Activated naive CD4-positive, alpha-beta T cell (primary cell): ENCODE measurements at places on chromosomes 6 and 20.
A peak's percentile ranks its signal among the peaks of the same experiment; 100 is the strongest.

DNA sequence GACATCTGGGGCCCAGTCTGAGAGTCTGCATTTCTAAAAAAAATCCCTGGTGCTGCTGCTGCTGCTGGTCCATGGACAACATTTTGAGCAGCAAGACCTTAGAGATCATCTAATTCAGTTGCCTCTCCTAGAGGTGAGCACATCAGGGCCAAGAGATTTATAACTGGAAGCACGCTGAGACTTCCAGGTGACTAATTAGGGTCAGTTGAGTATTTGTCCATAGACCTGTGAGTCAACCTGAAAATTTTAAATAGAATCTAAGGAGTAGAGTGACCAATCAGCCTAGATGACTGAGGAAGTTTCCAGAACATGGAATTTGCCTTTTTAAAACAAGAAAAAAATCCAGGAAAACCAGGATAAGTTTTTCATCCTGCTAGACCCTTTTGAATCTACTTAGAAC lies 221.4 kb downstream of the PKHD1 start:
- no peak for DNase-seq

DNA sequence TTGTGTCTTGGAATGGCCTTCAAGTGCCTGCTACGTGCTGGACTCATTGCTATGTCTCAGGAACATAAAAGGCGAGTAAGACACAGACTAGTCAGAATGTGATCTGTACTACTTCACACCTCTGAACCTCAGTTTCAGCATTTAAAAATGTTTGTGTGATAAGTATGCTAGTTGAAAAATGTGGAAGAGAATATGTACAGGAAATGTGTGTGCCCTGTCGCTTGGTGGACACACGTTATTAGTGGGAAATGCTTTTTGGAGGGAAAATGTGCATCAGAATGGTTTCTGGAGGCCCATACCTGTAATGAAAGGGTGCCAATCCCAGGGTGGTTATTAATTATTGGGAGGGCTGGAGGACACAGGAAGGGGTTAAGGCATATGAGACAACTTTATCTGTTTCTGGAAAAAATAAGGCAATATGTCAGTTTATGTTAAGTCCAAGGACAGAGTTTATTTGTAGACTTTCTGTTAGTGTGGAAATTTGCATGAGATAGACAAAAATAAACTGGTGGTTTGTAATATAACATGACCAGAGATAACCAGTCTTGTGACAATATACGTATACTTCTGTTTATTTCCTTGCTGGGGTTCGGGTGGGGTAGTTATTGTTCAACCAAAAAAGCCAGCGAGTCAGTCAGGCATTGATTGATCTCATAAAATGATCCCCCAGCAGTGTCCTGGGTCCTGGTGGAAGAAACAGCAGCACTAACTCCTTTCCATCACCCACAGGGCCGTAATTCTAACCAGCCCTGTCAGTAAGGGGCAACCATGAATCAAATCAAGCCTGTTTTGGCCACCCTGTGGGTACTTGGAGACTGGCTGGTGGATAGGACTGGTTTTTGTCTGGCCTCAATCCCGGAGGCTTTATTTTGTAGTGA lies 117.9 kb downstream of the JARID2 start:
- no peak for DNase-seq

GRCh38 chr6:24069526-24069925 lies 56.5 kb upstream of the NRSN1 start:
- no peak for DNase-seq

GRCh38 chr6:96899451-96899998 lies 1.8 kb upstream of the NDUFAF4 start:
- no peak for DNase-seq

DNA sequence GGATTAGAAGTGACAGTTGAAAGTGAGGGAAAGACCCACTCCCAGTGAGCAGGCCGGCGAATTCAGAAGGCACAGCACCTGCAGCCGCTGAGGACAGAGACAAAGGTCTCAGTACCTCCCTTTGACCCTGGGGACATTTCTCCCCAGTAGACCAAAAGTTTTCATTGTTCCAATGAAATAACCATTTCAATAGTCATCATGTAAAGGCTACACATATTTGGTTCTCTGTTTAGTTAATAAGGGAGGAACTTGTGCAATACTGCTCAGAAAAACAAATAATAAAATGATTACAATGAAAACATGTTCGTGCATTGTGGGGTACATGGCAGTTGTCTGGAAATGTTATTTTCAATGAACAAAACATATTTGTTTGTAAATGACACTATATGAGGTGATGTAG lies 52.5 kb downstream of the EDN1 start:
- DNase-seq = no peak

- DNase-seq = no peak
These were observed 47.2 kb downstream of the DHX35 start for GRCh38 chr20:39009348-39009747.

DNA sequence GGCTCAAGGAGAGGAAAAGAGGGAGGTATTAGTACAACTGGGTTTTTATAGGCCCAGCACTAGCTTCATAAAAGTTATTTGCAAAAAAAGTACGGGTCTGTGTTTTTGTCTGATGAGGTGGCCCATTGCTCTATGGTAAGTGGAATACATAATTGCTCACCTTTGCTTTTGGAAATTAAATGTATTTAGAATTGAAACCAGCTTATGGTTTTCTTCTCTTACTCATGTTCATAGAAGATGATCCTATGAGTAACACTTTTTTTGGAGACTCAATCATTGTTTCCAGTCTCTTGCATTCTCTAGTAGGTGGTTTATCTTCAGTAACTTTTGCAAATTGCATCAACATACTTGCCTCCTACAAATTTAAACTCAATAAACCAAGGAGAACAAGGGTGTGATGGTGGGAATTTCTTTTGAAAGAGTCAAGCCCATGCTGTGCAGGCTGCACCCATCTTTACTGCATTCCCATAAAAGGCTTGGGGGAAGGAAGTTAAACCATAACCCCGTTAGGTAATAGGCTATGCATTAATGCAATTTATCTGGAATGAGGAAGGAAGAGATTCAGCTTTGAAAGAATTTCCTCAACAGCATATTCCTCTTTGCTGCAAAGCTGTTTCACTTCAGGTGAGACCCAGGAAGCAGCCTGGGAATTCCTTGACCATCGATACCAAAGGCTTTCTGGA lies 48.5 kb upstream of the EDN1 start:
- no peak for DNase-seq

GRCh38 chr6:44761046-44761445 lies 373.5 kb downstream of the CDC5L start:
- DNase-seq = no peak

DNA sequence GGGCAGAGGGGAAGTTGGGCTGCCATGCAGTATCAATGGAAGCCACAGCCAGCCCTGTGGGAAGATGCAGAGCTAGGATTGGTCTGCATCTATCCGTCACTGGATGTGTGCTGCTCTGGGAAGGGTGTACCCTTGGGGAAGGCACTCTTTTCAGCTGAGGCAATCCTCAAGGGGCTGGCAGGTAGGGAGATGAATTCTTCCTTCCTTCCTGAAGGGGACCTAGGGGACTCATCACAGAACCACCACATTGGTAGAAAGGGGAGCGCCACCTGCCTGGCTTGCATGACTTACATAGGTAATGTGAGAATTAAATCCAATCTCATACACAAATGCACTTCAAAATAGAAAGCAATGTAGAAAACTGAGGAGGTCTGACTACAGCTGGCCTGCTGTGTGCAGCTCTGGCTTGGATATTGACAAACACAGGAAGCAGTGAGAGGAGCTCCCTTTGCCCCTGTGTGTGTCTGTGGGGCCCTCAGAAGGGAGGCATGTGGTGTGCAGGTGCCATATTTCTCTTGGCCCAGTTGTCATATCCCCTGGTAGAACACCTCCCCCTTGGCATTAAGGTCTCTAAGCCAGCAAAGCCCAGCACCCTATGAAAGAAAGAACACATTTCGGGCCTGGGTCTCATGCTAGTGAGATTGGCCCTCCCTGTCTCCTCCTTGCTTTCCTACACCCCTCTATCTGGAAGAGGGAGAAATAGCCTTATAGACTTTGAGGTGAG lies 260.3 kb upstream of the MOCS1 start:
- DNase-seq = no peak

DNA sequence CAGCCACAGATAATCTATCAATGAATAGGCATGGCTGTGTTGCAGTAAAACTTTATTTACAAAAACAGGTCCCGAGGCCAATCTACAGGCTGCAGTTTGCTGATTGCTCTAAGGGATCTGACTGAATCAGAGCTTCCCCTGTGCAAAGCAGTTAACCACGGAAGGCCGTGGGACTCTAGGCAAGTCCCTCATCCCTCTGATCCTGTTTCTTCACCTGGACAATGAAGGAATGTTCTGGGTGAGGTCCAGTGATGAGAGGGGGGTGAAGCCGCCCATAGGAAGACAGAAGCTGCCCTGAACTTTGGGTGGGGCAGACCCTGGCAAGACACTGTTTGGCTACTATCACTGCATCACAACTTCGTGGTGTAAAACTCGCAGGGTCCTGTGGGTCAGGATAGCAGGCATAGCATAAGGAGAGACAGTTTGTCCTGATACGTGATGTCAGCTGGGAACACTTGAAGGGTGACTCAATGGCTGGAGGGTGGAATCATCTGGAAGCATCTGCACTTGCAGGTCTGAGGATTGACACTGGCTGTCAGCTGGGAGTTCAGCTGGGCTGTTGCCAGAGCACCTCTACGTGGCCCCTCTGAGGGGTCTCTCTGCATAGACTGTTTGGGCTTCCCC lies 33.3 kb upstream of the TGM2 start:
- DNase-seq = no peak

- no peak for DNase-seq
These were observed 528 bp downstream of the NHSL1 start for GRCh38 chr6:138498629-138499302.

GRCh38 chr20:62603907-62604785 lies 38.2 kb upstream of the SLCO4A1 start:
- no peak for DNase-seq

DNA sequence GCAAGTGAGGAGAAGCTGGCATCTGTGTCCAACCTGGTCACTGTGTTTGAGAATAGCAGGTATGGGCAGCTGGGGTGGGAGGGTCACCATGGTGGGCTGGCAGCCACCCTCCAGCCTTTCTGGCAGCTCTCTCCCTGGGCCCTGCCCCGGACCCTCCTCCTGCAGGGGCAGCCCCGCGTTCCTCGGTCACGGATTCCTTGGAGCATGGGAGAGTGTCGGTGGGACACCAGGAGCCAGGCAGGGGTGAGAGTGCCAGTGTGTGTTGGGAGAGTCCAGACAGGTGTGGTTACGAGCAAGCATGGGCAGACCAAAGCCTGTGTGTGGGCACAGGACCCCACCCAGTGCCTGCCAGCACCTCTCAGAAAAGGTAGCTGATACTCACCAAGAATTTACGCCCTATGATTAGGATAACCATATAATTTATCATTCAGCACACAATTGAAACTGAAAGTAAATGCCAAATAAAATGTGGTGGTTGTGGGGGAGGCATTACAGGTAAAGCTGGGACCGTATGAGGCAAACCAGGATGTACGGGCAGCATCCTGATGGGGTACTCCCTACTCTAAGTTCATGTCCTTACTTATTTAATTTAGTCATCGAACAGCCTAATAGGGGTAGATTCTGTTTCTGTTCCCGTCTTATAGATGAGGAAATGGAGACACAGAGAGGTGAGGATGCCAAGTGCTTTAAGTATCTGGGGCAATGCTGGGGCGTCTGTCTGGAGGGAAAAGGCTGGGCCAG lies 542 bp downstream of the FGD2 start:
- no peak for DNase-seq

- DNase-seq = no peak
These were observed 106.0 kb upstream of the CST7 start for GRCh38 chr20:24842918-24843715.

- no peak for DNase-seq
These were observed 6.6 kb downstream of the TDP2 start for GRCh38 chr6:24660105-24660504.

DNA sequence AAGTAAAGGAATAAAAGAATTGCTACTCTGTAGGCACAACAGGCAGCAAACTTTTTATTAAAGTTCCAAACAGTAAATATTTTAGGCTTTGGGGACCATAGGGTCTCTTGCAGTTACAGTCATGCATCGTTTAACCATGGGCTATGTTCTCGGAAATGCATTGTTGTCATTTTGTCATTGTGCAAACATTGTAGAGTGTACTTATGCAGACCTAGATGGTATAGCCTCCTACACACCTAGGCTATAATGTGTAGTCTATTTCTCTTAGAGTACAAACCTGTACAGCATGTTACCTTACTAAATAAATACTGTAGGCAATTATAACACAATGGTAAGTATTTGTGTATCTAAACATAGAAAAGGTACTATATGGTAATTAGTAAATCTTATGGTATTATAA lies 54.7 kb downstream of the CDS2 start:
- no peak for DNase-seq

DNA sequence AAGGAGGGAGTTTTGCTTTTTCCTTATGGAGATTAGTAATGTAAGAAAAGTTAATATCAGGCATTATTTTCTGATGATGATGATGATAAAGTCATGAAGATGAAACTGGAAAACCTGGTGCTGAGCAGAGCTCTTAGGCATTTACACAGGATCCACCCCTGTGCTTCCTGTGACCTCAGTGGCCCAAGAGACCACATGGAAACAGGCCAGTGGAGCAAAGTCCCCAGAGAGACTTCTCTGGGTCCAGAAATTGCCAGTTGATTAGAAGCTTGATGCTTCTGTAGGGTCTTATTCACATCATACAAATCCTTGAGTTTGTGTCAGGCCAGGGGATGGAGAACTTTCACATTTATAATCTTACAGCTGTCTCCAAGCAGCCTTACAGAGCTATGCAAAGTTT lies 46.1 kb downstream of the SLC13A3 start:
- DNase-seq = no peak

- no peak for DNase-seq
These were observed 25.1 kb downstream of the PPP1R3G start for GRCh38 chr6:5110246-5110645.

- DNase-seq = no peak
These were observed 77.1 kb downstream of the TULP4 start for GRCh38 chr6:158389193-158389919.

- no peak for DNase-seq
These were observed 446.7 kb downstream of the GJA1 start for GRCh38 chr6:121881974-121882667.

GRCh38 chr6:71656121-71656520 lies 230.2 kb upstream of the RIMS1 start:
- DNase-seq = no peak

DNA sequence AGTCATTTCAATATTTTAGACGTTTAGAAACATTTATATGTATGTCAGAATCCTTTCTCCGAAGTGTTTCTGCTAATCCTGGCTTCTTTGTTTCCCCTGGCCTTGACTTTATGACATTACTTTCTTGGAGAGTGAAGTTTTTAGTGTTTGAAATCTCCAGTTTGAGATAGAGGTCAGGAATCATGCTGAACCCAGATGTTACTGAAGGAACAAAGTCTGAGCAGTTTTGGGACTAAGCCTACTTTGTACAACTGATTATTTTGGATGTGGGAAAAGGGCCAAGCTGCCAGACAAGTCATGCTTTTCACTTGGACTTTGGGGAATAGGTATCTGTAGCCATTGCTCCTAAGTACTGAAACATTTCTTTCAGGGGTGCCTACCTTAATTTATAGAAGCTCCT lies 2.3 kb downstream of the RNF144B start:
- DNase-seq = no peak

GRCh38 chr6:43274916-43275597 lies 23.0 kb upstream of the SLC22A7 start:
- DNase-seq = peak; percentile 18

GRCh38 chr6:38552121-38552520 lies 87.6 kb downstream of the BTBD9 start:
- no peak for DNase-seq
